Mammary epithelial cell (primary cell): ENCODE measurements at places on chromosomes 11 and 22. TPM values are rescaled to one million over a fixed set of nuclear protein-coding genes. Genes with fewer than 3 reads are reported as not detected.

RAB38 gene
- total RNA-seq = 55.8 TPM

ENTHD1 gene
- total RNA-seq = not detected

OR8D4 gene
- 0.33 TPM for total RNA-seq

PUS3 gene
- total RNA-seq = 10.7 TPM

MAJIN gene
- not detected for total RNA-seq

INS gene
- total RNA-seq = not detected
